ENCODE measurements at places on chromosomes 6 and 20. TPM values are rescaled to one million over a fixed set of nuclear protein-coding genes. Genes with fewer than 3 reads are reported as not detected.
A peak's percentile ranks its signal among the peaks of the same experiment; 100 is the strongest.

DNA sequence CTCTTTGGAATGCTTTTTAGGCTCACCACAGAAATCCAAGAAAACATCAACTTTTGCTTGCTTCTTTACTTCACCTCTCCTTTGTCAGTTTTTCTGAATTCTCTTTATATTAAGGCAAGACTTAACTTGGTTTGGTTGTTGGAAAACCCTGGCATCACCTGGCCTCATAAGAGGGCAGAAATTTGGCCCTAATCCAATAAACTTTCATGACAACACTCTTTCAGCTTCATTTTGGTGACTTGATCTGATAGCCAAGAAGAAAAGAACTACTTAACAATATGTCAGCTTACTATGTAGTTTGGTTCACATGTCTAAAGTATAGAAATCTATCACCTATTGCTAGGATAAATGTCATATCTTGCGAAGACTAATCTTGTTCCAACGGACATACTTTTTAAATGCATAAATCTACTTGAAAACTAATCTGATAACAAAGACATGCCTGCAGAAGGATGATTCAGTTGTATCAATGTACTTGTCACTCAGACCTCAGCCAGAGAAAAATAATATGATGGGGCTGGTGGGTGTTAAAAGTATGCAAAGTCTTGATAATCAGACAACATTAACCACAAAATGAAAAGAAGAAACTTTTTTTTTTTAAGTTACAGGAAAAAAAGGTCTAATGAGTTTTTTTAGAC is 19.3 kb upstream of the HBS1L start:
- no peak for DNase-seq

DNA sequence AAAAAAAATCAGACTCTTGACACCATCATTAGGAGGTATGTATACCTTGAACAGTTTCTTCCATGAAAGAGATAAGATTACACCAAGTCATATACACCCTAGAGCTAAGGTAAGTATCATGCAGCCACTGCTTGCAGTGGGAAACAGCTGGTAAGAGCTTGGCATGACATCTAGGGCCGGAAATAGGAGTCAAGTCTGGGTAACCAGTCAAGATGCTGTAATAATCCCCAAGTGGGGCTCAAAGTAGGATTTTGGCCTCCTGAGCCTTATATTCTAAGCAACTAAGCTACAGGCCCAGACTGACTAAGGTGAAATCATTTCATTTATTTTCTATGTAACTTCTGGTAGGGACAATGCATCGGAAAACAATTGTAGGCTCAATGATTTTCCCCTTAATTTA is 23.9 kb downstream of the TRERF1 start:
- no peak for DNase-seq

GRCh38 chr20:50048420-50049166 is 64.4 kb downstream of the UBE2V1 start:
- DNase-seq = no peak

GRCh38 chr20:22684763-22685443 is 100.5 kb upstream of the FOXA2 start:
- DNase-seq = no peak

DNA sequence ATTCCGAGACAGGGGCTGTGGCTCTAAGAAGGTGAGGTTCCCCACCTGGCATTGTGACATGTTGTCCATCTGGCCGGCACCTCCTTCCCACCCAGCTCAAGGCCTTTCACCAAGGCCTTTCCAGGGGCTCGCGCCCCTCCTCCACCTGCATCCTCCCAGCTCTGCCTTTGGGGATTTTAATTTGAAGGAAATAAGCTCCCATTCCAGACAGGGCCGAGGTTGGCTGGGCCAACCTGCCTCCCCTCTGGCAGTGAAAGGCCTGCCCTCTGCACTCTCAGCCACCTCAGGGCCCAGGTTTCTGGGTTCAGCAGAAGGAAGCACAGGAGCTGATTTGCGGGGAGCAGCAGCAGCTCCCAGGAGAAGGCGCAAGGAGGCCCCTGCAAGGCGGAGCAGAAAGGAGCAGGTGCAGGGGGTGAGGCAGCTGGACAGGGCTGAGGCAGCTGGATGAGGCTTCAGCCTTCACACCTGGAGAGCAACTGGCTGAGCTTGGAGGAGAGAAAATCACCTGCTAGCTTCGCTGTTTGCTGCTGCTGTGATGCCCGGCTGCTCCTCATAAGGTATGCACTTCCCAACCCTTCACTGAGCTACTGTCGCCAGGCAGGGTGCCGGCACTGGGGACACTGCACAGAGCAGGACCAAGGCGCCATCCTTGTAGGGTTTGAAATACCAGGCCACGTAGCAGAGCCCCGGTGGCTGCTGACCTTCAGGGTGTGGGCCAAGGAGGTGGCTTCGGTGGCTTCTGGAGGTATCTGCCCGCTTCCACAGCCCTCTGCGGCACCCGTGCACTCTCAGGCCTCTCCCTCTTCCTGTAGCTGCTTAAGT is 147.0 kb downstream of the SYNDIG1 start:
- DNase-seq = no peak

DNA sequence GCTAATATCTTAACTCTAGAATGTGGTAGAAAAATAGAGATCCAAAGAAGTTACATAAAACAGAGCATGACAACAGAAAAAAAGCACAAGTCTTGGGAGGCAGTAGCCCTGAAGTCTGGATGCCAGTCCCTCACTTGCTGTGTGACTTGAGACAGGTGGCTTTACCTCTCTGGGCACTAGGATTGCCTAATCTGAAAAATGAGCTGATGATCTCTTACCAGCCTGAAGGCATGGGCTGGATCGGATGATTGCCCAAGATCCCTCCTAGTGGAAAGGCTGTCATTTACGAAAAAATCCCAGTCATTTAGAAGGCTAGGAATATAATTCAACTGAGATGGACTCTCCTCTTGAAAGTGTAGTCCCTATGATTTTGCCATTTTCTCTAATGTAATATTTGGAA is 10.9 kb upstream of the GCM1 start:
- no peak for DNase-seq

DNA sequence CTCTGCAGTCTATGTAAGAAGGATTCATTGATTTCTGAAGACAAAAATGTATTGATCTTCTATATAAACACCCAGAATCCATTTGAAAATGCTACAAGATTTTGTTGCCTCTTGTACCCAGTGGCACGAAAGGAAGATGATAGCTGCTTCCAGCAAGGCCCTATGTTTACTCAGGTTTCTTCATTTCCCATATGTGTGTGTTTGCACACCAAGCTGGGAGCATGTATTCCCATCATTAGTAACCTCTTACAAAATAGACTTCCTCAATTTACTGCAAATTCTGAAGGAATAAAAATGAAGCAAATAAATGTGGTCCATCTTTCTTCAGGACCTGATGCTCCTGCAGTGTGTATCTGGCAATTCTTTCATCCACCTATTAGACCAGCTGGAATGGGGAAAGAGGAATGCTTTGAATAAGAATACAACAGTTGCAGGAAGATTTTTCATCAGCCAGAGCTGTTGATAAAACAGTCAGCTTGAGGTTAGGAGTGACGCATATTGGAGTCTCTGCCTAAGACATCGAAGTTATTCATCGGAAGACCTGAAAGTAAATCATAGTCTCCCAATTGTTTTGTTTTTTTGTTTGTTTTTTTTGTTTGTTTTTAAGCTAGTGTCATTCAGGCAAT is 132.3 kb downstream of the PDE7B start:
- DNase-seq = no peak

- DNase-seq = peak; percentile 73
Measured at GRCh38 chr20:18739751-18740166, 73.8 kb upstream of the SCP2D1 start.

The IPCEF1 gene
- polyA plus RNA-seq = 2.0 TPM

All from hindlimb muscle (tissue), 1 donor.